ENCODE measurements at places on chromosomes 1 and 21.

DNA sequence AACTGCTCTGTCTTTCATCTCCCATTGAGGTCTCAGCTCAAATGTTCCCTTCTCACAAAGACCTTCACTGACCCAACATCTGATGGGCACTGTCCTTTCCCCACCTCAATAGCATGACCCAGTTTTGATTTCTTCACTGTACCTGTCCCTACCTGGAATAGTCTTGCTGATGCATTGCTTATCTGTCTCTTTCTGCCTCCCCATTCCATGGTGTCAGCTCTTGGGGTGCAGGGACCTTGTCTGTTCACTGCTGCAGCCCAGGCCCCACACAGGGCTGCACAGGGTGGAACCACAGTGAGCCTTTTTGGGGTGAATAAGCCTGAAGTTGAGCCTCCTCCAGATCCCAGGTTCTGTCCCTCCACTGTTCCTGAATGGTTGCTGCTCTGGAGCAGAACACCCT lies 414.9 kb downstream of the PTPRU start:
- DNase-seq: no peak

DNA sequence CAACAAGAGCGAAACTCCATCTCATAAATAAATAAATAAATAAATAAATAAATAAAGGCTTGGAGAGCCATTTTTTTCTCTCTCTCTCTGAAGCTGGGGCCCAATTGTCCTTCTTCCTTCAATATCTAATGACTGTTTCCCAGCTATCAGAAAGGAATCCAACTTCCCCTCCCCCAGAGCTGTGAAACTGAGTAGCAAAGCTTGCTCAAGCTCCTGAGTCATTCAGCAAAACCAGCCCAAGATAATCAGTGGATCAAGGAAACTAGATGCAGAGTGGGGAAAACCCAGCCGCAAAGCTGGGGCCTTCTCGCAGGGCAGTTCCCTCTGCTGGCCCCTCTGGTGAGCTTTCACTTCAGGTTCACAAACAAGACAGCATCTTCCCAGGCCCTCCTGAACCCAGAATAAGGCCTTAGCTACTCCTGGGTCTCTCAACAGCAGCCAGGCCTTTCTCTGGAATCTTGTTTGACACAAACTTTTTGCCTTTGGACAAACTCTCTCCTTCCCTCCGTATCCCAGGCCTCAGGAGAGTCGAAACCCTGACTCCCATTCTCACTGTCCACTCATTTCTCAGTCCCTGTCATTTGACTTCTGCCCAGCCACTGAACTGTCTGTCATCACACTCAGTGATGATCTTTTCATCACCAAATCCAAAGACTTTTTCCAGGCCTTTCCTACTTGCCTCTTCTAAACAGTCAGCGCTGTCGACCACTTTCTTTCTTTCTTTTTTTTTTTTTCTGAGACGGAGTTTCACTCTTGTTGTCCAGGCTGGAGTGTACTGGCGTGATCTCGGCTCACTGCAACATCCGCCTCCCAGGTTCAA lies 18.0 kb upstream of the PTP4A2 start:
- peak; percentile 59 for DNase-seq

DNA sequence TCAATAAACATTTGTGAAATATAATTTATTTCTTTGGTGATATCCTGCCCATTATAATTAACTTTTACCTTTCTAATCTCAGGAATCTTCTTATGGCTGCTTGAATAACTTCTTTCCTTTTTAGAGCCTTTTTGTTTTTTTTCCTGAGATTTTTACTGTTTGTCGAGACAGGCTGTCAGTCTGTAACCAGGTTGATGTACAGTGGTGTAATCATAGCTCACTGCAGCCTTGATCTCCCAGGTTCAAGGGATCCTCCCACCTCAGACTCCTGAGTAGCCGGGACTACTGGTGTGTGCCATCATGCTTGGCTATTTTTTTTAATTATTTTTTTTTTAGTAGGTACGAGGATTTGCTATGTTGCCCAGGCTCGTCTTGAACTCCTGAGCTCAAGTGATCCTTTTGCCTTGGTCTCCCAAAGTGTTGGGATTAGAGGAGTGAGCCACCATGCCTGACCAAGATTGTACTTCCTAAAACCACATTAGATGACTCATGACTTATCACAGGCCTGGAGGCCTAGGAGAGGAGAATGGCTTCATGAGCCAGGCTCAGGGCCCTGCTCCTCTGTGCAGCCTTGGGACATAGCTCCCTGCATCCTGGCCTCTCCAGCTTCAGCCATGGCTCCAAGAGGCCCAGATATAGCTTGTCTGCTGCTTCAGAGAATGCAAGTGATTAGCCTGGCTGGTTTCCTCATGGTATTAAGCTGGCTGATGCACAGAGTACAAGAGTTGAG lies 48.6 kb downstream of the CTH start:
- no peak for DNase-seq

DNA sequence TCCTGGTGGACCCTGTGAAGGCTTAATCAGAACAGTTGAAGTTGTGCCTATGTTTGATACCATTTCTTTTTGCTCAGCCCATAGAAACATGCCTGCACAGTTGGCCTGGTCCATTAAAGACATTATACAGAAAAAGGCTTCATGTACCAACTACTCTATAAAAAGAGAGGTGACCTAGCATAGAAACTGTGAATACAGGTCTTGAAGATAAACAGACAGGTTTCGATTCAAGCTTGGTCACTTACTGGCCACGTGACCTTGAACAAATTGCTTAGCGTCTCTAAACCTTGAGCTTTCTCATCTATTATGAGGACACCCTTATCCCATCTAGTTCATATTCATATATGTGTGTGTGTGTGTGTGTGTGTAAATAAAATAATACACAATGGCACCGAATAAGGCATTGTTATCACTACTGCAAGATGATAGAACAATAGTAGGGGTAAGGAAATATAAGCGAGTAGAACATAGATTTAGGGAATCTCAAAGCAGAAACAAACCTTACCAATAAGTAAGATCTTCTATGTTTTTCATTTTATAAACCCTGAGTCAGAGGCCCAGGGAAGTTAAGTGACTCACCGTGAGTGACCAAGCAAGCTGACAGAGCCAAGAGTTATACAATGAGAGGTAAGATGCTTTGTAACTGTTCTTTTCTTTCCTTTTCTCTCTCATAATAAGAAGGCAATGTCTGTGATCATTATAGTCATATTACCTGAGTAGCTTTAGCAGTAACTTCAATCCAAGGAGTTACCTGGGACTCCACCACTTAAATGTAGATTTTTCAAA lies 476.8 kb upstream of the DEPDC1 start:
- DNase-seq: no peak

DNA sequence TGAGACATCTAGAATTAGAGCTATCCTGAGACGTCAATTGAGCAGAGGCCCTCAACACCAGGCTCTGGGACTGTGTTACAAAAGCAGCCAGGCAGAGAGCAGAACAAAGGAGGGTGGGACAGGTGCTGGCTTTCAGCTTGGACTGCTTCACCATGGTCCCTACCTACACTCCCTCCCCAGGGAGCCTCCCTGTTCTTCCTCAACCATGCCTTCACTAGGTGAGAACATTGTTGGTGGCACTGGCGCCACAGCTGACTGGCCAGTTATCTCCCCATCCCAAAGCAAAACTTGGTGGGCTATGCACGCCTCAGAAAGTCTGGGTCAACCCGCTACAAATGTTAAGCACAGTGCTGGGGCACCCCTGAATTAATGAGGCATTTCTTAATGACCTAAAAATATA lies 87.8 kb downstream of the NMNAT2 start:
- no peak for DNase-seq

DNA sequence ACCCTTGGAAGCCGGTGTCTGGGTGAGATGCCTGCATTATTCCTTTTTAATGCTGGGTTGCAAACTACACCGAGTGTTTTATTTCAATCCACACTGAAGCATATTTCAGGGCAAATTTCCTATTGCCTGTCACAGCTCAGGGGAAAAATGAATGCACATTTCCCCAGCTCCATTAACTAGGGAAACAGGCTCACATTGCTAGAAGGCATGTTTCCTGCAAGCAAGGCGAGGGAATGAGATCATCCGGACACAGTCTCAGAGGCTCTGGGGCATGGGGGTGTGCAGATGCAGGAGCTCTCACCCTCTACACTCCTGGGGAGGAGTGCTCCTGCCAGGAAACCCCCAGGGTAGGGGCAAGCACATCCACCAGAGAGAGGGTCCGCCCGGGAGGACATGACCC lies 24.6 kb downstream of the SYT2 start:
- DNase-seq: no peak

DNA sequence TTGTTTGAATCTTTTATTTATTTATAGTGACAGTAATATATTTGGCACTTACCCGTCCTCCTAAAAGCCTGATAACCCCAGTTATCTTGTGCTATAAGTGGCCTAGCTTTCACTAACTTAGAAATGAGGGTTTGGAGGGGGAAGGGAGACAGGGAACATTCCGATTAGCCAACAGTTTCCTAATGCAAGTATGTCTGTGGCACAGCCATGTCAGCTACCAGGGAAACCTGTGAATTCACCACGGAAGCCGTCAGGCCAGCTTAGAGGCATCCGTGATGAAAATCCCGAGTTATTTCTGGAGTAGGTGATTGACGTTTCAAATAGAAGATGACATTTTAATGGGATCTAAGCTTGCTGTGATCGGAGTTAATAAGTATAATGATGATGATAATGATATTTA lies 39.4 kb upstream of the BCL10 start:
- DNase-seq: no peak

DNA sequence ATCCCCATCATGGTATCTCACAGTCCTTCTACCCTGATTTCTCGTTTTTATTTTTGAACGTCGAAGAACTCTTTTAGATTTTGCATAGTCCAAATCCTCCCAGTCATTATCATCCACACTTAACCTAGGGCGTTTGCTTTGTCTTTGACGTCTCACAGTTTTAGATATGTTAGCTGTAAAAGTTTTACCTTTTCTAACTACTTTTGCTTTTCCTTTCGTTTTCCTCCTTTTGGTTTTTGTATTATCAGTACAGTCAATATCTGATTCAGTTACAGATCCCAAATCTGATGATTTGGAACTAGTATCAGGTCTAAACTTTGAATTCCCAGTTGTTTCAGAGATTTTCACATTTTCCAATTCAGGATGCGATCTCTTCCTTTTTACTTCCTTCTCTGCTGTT lies 13.1 kb upstream of the PSMG1 start:
- no peak for DNase-seq

DNA sequence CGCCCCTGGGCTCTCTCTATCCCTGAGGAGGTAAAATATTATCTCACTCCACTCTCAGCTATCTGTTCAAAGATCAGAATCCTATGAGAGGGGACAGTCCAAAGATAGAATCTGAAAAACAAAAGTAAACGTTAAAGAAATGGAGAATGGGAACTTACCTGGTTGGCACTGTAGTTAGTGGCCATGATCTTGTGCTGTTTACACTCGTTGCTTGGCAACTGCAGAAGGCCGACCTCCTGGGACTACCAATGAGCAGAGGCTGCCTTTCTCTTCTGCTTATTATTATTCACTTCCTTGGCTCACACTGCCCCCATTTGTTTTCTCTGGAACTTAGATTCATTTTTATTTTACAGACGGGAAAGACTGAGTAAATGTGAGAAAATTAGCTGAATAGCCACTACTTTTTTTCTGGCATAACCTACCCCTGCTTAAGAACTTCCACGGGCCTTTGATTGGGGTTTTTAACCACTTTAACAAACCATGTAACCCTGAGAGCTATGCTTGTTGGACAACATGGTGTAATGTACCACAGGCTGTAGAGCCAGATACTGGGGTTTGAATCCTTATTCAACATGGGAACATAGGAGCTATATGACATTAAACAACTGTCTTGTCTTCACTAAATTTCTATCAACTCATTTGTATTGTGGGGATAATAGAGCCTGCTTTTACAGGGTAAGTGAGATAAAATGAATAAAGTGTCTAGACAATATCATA lies at the start of gene CFAP126:
Gene CFAP126, minus strand, starts transcription at position 193 of the 717 bp plus-strand sequence. Its CDS starts 8 bp downstream, at position 185.
- peak; percentile 23 for DNase-seq

GRCh38 chr1:156502894-156503697 lies 2.5 kb upstream of the MEF2D start:
- no peak for DNase-seq

DNA sequence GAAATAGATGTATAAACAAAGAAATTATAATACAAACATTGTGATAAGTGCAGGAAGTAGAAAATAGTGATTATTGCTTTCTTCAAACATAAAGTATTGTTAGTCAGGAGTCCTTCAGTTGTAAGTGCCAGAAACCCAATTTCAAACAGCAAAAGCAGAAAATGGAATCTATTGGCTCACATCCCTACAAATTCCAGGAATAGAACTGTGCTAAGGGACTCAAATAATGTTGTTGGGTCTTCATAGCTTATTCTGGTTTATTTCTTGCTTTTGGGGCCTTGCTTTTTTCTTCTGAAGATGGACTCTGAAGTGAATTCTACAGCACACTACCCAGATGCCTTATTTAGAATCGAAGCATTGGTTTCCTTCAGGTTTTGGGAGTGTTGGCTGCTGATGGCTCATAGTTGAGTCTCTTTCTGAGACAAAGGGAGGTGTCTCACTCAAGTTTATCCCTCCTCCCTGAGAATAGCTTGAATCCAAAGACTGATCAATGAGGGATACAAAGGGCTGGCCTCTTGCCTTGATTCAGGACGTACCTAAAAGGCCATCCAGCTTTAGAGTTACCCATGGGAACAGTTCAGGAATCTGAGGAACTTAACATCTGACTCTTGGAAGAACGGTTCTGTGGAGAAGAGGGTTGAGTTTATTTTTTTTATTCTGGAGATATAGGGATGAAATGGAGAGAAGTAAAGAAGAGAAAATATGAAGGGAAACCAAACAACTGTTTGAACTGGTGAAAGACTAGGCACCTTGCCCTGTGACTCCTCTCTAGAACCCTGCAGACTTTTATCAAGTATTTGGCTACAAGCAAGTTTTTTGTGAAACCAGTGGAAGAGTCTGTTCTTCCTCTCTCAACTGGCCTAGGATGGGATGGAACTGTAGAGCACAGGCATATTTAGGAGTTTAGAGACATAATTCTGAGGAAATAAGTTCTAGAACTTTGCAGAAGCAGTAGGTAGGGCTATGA lies 39.0 kb upstream of the ATG4C start:
- DNase-seq: no peak

DNA sequence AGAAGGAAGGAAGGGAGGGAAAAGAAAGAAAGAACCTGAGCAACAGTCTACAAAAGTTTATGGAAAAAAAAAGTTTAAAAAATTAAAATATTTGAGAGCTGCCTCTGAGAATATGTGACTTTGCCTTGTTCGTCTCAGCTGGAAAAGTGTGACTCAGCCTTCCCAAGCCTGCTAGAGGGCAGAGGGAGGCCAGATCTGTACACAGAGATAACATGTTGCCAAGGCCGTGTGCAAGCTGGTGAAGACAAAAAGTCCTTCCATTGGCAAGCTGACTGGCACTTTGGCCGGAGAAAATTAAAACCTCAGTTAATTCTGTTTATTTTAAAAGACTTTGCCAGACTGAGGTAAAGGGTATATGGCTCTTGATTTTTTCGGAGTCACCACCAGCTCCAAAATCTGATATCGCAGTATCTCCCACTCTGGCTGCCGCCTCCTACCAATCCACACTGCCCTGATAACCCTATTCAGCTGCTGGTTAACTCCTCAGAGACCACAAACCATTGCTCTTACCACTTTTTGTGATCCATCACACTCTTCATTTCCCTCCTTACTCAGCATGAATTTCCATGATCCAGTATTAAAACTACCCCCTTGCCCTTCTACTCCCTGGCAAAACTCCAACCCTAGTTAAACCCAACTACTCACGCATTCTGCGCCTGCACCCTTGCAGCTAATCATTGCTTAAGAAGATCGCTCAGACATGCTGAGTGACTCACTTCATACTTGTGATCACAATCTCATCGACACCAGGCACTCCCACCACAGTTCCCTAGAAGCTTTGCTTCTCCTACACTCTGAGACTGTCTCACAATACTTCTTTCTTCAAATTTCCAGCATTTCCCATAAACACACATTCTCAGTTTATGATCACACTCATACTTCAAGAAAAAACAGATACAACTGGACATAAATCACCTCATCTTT lies 5.7 kb upstream of the PPP1R15B start:
- DNase-seq: no peak

- DNase-seq: no peak
Observed at GRCh38 chr1:204181116-204181515, 15.0 kb upstream of the REN start.
